ENCODE measurements at places on chromosomes 1 and 21.

DNA sequence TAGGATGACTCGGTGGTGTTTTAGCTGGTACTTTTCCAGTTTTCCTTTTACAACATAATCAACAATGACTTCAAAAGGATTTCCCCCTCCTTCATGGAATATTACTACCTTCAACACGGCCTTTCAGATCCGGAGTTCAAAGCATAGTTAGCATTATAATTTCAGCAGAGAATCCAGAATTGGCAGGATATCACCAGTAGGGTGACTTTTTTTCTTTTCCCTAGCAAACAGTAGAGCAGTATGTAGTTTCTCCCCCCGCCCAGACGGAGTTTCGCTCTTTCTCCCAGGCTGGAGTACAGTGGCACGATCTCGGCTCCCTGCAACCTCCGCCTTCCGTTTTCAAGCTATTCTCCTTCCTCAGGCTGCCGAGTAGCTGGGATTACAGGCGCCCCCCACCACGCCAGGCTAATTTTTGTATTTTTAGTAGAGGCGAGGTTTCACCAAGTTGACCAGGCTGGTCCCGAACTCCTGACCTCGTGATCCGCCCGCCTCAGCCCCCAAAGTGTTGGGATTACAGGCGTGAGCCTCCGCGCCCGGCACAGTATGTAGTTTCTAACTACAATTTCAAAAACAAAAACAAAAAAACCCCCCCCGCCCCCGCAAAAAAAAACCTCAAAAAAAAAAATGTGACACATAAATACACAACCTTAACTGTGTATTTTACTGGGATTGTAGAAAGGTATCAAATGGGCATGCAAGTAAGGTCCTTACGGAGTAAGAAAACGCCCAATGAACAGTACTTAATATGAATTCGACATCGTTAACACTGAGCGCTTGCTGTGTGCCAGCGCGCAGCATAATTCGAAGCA, 1.5 kb upstream of the COX20 start:
- DNase-seq, result peak; percentile 66

- no peak for DNase-seq
Measured at GRCh38 chr1:115365738-115366137, 27.7 kb upstream of the NGF start.

- DNase-seq, result no peak
Measured at GRCh38 chr1:37621326-37621870, 13.3 kb downstream of the RSPO1 start.

DNA sequence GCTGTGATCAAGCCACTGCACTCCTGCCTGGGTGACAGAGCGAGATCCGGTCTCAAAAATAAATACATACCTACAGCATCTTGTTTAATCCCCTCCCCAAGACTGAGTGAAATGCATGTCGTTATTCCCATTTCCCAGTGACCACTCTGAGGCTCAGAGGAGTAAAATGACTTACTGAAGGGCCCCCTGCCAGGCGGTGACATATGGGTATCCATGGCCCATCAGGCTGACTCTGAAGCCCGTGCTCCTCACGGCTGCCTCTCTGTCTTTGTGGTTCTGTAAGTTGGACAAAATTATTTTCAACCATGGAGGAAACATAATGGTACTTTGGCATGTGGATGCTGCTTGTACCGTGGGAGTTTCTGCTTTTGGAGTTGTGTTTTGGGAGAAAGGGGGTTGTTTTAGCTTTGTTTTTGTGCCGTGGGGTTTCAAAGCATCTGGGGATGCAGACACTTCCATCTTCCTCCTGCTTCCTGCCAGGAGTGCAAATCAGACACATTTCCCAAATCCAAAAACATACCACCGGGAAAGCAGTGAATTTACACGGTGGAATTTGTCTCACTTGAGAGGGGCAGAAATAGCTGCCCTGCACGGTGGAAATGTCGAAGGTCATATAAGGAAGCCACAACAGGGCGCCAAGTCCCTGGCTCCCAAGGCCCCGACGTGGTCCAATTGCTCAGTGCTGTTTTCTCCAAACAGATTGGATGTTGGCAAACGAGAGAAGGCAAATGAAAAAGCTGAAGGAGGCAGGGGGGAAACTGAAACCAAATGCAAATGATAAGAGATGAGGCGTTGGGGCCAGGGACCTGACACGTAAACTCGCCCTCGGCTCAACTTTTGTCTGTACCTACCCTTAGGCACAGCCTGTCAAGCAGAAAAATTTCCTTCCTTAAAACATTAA, 17.1 kb upstream of the PINK1 start:
- no peak for DNase-seq

DNA sequence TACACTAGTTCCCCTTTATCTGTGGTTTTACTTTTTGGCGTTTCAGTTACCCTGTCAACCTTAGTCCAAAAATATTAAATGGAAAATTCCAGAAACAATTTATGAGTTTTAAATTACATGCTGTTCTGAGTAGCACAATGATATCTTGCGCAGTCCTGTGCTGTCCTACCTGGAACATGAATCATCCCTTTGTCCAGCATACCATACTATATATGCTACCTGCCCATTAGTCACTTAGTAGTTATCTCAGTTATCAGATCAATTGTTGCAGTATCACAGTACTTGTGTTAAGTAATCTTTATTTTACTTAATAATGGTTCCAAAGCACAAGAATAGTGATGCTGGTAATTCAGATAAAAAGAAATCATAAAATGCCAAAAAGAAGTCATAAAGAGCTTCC, 52.7 kb downstream of the AGBL4 start:
- no peak for DNase-seq

DNA sequence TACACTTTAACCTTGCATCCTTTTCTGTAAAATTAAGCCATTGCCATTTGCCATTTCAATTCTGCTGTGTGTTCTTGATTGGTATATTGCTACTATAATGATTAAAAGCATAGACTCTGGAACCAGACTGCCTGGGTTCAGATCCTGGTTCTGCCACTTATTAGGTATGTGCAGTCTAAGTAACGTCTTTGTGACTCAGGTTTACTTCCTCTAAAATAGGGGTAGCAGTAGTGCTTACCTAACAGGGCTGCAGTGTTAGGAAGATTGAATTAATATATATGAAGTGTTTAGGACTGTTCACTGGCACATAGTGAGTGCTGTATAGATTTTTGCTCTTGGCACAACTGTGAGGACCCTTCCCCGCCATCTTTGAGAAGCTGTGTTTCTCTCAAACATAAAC, 4.4 kb downstream of the CDC42 start:
- no peak for DNase-seq

Measured in BE2C (cell line).